Activated CD4-positive, alpha-beta T cell treated with anti-CD3 and anti-CD28 coated beads for 4 hours (primary cell): ENCODE measurements at places on chromosomes 4 and X.

DNA sequence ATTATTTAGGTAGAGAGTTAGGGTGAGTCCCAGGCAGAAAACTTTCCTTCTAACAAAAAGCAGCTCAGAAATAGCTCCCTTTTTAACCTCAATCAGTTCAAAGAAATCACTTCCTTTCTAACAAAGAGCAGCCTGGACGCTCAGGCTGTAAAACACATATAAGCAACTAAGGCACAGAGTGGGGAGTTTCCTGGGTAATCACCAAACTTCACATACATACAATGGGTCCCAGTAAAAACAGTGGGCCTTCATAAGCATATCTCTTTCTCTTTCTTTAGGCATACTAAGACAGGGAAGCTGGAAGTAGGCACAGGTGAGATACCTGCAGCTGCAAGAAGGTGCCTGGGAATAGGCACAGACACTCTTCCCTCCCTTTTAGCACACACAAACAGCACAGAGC lies 4.9 kb upstream of the NAF1 start:
- DNase-seq: no peak

DNA sequence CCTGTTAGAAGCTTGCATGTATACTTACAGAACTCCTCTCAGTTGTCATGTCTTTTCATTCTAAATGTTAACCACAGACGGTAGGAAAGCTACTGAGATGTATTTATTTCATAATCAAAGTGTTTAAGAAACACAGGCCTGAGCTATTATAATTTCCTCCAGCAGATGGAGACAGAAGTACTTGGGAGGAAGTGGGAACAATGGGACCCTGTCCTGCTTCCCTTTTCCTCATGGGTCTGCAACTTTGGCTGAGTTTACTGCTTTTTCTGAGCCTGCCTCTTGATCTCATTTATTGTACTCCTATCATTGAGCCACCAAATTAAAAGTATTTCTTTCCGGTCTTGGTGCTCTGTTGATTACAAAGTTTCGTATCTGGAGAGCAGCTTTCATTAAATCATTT lies 67.7 kb upstream of the SPANXN2 start:
- no peak for DNase-seq

DNA sequence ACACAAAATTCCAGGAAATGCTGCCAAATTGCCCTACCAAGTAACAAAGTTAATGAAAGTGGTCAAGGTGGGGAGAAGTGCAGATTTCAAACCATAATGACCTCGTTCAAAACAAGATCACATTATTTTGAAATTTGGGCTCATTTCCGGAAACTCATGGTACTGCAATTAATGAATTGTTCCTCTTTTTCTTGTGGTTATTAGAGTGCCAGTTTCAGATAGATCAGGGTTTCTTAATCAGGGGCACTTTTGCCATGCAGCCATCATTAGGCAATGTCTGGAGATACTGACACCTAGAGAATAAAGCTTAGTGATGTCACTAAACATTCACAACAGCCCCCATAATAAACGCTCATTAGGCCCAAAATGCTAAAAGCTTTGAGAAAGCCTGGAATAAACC lies 381.5 kb upstream of the GALNT7 start:
- DNase-seq: no peak

- no peak for DNase-seq
Observed at GRCh38 chrX:72714478-72714916, 391 bp upstream of the PHKA1 start.

DNA sequence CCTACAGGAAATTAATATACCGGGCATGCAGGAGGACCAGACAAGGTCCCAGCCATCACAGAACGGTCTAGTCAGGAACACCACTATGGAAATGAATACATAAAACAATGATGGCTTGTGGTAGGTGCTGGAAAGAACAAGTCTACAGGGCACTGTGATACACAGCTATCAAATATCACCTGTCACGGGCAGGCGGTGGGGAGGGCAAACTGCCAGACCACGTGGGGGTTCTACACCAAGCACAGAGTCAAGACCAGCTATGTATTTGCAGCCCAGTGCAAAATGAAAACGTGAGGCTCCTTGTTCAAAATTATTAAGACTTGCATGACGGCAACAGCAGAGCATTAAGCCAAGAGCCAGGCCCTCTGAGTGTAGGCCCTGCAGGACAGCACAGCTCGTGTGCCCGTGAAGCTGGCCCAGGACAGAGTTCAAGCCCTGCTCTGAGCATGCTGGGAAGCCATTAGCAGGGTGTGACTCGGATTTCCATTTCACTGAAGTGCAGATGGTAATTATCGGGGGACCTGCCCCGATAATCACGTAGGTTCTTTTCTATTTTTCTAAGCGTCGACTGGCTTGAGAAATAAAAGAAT lies 83.6 kb downstream of the JAKMIP1 start:
- no peak for DNase-seq

DNA sequence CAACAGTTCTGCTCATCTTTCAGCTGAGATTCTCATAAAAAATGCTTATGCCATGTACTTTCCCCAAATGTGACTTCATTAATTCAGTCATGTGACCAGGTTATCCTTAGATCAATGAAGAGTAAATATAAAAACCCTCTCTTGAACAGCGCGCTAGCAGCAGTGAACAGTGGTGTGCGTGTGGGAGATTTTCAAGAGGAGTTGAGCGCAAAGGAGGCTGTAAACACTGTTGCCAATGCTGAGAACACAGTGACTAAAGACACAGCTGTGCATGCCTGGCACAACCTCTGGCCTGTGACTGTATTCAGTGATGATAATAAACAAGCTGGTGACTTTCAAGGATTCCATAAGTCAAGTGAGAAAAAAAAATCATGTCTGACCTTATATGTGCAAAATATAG lies 25.1 kb downstream of the MSX1 start:
- no peak for DNase-seq
